Panc1 (cell line): ENCODE measurements at places on chromosomes 11 and 22. TPM values are rescaled to one million over a fixed set of nuclear protein-coding genes. Genes with fewer than 3 reads are reported as not detected.

DNA sequence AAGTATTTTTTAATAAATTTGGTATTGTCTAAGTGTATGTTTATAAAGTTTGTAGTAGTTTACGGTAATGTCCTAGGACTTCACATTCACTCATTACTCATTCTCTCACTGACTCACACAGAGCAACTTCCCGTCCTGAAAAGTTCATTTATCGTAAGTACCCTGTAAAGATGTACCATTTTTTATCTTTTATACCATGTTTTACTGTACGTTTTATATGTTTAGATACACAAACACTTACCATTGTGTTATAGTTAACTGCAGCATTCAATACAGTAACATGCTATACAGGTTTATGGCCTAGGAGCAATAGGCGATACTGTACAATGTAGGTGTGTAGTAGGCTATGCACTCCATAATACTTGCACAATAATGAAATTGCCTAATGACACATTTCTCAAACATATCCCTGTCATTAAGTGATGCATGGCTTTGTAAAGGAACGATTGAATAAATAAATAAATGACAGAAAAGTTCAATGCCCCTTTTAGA lies 12.5 kb upstream of the CARD18 start:
- no peak for DNase-seq

DNA sequence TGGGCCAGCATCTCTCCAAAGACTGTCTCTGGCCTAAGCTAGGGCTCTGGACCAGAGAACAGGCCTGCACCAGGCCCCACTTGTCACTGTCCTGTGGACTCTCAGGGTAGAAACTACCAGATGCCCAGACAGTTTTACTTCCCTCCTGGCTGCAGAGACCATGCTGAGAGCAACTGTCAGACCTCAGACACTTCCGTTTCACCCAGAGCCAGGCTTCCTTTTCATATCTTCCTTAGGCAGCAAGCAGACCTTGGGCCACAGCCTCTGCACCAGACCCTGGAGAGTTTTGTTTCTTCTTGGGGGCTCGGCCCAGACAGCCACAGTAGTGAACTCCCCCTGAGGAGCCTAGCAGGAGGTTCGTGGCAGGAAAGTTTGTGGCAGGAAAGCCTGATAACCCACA lies 12.1 kb upstream of the FCHSD2 start:
- no peak for DNase-seq

- no peak for DNase-seq
Measured at GRCh38 chr11:15379483-15379882, 264.8 kb downstream of the INSC start.

- DNase-seq = no peak
Measured at GRCh38 chr11:74322667-74323066, 11.2 kb upstream of the P4HA3 start.

DNA sequence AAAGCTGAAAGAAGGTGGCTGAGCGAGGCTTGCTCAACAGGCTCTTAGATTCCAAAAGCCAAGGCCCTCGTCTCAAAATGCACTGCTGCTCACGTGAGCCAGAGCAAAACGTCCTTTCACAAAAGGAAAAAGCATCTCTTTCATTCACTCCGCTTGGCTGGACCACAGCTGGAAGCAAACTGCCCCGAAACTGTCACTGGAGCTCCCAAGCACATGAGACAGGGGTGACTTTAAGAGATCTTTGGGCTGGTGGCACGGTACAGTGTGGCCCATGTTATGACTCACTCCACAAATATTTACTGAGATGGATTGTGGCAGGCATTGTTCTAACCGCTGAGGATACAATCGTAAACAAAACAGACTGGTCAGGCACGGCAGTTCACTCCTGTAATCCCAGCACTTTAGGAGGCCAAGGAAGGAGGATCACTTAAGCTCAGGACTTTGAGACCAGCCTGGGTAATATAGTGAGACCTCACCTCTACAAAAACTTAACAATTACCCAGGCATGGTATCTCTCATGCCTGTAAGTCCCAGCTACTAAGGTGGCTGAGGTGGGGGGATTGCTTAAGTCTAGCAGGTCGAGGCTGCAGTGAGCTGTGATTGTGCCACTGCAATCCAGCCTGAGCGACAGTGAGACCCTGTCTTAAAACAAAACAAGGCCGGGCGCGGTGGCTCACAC lies 3.6 kb downstream of the PLA2G6 start:
- peak; percentile 82 for DNase-seq

DNA sequence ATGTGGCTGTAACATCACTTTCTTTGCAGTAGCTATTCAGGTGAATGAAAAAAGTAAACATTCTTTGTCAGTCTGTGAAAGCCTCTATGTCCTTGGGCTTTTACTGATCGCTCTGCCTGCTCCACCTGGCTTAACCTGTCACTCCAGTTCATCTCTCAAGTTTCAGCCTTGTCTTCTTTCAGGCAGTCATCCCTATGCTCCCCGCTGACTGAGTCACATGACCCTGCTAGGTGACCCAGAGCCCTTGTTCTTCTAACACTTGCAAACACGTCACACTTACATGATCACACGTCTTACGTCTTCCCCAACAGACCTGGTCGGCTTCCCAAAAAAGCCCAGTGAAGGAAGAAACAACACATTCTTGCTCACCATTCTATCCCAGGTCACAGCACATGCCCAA lies 499.3 kb upstream of the TENM4 start:
- DNase-seq = no peak

GRCh38 chr22:47943729-47944700 lies 1181.6 kb downstream of the TBC1D22A start:
- no peak for DNase-seq

DNA sequence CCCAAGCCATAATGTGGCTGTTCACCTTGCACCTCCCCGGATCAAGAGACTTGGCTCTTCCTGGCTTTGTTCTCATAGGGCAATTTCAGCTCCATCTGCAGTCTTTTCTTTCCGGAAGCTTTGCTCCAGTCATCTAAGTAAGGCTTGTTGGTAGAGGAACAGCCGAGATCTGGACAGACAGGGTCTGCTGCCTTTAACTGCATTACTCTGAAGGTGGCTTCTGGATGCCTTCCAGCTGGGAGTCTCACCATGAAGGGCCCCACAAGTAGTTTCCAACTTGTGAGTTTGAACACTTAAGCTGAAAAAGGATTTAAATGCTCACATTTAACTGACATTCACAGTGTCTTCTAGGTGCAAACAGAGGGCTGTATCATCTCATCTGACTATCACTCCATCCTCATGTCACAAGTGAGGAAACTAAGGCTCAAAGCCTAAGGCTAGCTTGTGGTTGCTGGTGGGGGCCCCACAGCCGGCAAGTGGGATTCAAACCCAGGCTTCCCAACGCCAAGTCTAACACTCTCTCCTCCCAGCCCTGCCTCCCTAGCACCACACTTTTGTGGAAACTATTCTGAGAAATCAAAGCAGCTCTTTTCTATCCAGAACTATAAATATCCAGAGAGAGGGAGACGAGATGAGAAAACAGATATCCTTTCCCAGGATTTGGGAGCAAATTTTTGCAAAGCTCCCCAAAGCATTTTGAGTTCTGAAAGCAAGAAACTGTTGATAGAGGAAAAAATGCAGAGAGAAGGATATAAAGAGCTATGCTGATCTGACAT lies 58.4 kb downstream of the GALNT18 start:
- DNase-seq = no peak

The CARD10 gene
- 43.1 TPM for total RNA-seq
